Heart left ventricle (tissue), 16 donors: ENCODE measurements at places on chromosomes 1 and 21. TPM values are rescaled to one million over a fixed set of nuclear protein-coding genes. Genes with fewer than 3 reads are reported as not detected.
A peak's percentile ranks its signal among the peaks of the same experiment; 100 is the strongest.

DNA sequence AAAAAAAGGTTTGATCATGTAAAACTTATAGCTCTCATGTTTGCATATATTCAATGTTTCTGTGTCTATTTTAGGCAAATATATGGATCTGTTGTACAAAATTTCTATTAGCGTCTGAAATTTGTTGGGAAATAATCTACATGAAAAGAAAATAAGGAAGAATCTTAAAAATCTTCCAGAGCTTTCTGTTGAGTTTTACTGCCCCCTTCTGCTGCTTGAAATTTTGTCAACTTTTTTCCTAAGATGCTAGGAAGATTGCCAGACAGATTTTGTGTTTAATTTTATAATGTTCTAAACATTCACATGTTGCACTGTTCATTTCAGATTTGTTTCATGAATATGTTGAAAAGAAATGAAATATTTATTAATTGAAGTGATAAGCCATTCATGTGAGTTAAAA is 2.5 kb upstream of the PTGS2 start:
- no peak for DNase-seq

DNA sequence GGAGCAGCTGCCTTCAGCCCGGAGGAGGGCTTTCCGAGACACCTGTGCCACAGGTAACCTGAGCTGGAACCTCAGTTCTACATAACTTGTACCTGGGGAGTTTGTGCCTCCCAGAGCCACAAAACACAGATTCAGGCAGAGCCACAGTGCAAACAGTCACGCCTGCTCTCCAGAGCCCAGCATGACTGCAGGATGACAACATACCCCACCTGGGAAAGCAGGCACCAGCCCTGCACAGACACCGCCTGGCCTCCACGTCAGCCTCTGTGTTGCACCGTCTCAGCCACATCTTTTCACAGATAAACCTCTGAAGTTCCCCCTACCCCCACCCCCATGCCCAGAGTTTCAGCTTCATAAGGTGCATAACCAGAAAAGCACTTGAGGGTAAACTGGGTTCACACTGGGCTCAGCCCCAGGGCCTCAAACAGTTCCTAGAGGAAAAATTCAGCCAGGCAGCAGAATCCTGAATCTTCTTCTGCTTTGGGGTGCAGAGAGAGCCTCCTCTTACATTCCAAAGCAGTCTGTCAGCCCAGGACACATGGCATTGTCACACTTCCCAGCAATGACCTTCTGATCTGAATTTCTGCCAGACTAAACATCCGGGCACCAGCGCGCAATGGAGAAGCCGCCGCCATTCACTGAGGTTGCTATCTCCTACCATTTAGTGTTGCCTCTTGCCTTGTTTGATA is 229.5 kb downstream of the TOMM20 start:
- no peak for DNase-seq

DNA sequence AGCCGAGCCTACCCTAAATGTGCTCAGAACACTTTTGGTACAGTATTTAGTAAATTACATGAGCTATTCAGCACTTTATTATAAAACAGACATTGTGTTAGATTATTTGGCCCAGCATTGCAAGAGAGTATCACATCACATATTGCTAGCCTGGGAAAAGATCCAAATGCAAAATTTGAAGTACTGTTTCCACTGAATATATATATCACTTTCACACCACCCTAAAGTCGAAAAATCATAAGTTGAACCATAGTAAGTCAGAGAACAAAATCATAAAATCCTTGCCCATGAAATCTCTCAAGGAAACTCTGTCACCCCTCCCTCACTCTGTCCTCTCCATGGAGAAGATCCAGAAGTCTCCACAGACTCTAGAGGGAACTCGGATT is 33.1 kb downstream of the RGS8 start:
- DNase-seq, result no peak

- DNase-seq, result peak; percentile 48
Measured at GRCh38 chr1:29575277-29575676, 339.0 kb downstream of the PTPRU start.

Gene METTL18
- 7.0 TPM for total RNA-seq

DNA sequence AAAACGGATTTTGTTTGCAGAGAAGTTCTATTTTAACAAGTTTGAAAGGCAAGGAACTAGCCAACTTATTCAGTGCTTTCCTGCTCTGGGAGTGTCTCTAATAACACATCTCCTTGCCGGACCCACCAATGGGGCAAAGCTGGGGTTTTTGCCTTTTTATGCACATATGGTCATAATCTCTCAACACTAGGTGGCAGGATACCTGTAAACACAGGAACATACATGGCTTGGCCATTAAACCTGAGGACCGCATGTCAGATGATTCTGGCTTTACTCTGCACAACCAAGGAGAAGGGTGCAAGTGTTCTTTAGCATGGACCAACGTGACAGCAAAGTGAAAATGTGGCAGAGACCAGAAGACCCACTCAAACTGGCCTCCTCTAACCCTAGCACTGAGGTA is 4.9 kb downstream of the TMEM9 start:
- no peak for DNase-seq

Gene SLC25A34
- total RNA-seq, result 4.8 TPM

- DNase-seq, result no peak
Measured at GRCh38 chr1:87240661-87241285, 87.9 kb upstream of the LMO4 start.

GRCh38 chr1:195894411-195894810 is 713.8 kb downstream of the KCNT2 start:
- DNase-seq, result no peak

GRCh38 chr1:11920239-11920903 is 5.9 kb downstream of the KIAA2013 start:
- DNase-seq, result peak; percentile 57

Gene TNNT2
- 9,589 TPM for total RNA-seq

- DNase-seq, result no peak
Measured at GRCh38 chr1:225567789-225568188, 85.1 kb downstream of the ENAH start.

Gene PKNOX1
- total RNA-seq, result 4.6 TPM

Gene DMRTA2
- not detected for total RNA-seq

Gene ILDR2
- 8.9 TPM for total RNA-seq

DNA sequence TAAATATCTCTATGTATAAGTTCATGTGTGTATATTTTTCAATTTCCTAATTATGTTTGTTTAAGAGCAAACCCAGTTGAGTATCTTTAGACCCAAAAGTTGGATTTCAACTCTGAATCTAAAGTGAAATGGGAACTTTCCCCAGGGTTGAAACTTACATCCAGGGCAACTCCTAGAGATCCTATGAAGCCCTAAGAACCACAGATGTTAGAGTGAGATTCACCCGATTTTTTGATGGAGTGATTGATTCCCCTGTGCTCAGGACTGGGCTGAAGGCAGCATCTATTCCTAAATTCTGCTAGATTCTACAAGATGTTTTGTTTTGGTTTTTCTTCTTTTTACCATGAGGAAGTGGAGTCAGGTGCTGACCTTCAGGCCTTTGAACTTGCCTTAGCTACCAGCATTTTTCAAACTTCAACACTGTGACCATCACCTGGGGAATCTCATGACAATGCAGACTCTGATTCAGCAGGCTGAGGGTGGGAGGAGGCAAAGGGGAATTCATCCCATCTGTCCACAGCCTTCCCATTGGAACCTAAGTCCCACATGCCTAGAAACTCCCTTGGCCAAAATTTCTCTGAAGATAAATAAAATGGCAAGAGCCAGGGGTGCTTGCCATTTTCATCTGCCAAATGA is 145.5 kb downstream of the ETS2 start:
- no peak for DNase-seq

Gene NOTCH2
- total RNA-seq, result 26.0 TPM

GRCh38 chr1:20164694-20165202 is 21.1 kb upstream of the UBXN10 start:
- peak; percentile 72 for DNase-seq

DNA sequence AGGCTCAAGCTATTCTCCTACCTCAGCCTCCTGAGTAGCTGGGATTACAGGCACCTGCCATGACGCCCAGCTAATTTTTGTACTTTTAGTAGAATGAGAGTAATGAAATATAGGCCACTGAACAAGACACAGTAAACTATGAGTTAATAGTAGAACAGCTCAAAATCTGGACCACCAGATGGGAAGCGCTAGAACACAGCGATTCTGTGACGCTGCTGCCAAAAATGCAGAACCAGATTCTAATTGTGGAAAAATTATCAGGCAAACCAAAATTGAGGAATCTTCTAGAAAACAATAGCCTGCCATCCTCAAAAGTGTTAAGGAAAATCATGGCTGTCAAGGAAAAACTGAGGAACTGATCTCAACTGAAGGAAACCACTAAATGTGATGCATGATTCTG is 111.4 kb upstream of the TIAM1 start:
- DNase-seq, result no peak

Gene GTF2B
- total RNA-seq, result 18.0 TPM

Gene KRTAP21-2
- total RNA-seq, result not detected

DNA sequence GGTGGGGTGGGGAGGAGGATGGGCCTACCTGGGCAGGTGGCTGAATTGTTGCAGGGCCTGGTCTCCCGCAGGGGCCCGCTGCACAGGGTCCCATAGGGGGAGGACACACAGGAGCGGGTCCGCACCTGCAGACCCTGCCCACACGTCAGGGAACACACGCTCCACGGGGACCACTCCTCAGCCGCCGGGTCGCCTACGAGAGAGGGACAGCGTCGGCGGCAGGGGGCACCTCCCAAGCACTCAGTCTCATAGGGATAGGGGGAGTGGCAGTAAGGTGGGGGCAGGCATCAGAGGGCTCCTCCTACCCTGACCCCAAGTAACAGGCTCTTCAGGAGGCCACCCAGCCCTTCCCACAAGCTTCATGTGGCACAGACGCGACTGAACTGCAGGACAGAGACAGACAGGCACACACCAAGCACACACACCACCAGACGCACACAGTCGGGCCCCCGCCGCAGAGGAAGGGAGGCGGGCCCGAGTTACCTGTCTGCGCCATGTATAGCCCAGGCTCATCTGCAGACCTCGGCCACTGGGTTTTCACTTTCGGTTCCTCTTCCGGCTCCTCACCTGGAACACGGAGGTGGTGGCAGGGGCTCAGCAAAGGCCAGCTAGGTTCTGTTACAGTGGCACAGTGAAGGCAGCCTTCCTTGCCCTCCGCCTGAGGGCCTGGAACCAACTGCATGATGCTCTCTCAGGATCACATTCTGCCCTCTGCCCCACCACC is 19.8 kb downstream of the ADGRB2 start:
- no peak for DNase-seq

GRCh38 chr1:226121587-226122400 is 59.3 kb downstream of the H3-3A start:
- DNase-seq, result peak; percentile 75

DNA sequence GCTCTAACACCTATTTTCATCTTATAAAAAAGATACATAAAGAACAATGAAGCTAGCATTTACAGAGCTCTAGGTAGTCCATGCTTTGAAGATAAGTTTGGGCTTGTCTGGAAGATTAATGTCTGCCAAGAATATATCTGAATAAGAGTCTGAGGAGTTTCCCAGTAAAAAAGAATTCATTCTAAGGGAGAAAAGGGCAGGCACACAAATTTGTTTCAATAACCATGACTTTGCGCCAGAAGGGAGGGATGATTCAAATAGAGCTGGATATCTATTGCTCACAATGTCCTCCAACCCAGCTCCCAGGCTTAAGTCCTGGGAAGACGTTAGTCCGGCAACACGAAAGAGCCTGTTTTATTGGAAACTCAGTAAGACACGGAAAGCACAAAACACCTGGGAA is 9.7 kb upstream of the TTLL7 start:
- DNase-seq, result no peak

DNA sequence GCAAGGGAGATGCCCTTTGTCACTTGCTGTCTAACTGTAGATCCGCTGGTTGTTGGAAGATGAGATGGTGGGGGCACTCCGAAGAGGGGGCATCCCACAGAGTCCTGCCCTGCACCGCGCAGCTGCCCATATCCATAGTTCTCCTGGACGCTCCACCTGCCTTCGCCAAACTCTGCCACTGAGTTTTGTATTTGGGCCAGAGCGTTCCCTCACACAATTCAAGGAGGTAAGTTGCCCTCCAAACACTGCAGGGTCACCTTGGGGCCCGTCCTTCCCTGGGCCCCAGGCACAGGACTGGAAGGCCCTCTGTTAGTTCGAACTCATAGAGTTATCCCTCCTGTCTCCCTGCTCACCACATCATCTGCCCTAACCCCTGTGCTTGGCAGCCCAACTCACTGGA is 22.1 kb downstream of the HYI start:
- DNase-seq, result no peak

Gene OR2L5
- not detected for total RNA-seq

Gene ANXA9
- total RNA-seq, result not detected

DNA sequence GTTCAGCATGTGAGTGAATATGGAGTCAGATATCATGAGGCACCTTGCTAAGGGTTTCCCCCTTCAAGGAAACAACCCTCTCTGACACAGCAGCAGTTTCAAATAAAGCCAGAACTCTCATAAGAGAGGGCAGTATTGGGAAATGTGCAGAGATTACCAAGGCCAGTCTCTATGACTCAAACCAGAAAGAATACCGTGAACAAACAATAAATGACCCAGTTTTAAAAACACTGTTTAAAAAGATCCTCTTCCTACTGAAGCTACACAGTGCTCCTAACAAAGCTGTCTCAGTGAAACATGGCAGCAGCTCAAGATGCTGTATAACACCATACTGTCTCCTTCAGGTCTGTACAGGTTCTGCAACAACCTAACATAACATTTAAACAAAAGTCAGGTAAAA is 102.6 kb downstream of the KIAA0319L start:
- DNase-seq, result no peak

DNA sequence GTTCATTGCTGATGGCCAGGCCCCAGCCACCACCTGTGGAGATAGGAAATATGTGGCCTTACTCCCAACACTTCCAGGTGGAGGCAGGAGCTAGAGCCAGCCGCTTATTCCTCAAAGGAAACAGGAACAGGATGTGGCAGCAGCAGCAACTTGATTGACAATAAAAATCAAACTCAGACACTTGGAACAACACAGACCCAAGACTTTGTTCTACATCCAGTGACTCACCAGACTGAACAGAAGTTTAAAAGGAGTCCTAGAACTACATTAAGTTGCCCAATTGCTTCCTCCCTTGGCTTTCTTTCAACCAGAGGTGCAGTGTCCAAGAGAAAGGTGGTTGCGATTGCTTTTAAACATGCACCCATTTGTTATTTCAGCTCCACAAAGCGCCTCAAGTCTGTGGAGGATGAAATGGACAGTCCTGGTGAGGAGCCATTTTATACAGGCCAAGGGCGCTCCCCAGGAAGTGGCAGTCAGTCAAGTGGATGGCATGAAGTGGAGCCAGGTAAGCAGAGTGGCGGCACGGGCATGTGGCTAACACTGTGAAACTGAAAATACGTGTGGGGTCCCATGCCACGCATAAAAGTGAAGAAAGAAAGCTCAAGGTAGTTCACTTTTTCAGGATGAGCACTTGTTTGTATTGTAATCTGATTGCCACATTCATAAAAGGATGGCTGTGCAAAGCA is 276.6 kb downstream of the NFIA start:
- DNase-seq, result no peak

DNA sequence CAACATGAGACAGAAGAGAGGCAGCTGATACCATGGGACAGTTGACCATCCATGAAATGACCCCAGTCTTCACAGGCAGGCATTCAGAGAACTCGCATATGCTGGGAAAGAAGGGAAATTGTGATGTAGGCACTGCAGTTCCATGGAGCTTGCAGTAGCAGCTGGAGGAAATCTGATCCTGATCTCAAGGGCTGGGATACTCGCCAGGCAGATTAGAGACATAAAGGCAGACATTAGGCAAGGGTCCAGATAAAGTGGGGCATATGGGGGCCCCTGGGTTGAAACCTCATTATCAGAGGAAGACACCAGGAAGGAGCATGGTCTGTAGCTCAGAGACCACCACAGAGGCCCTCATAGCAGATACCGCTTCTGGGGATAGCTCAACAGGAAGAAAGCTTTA is 48.7 kb upstream of the TNR start:
- no peak for DNase-seq

Gene KIAA1614
- total RNA-seq, result 6.5 TPM

Gene TENT5C
- 15.1 TPM for total RNA-seq
